ENCODE measurements at places on chromosomes 7 and 10. TPM values are rescaled to one million over a fixed set of nuclear protein-coding genes. Genes with fewer than 3 reads are reported as not detected.

- DNase-seq, result no peak
- H3K27me3 ChIP-seq, result no peaks in the 10 kb centered on the region
- H3K27ac ChIP-seq, result no peak overlapping the region
Observed at GRCh38 chr7:95102662-95103061, 195.3 kb downstream of the PPP1R9A start.

FAM25G gene
- not detected for total RNA-seq

PRKAR2B gene
- total RNA-seq, result 1.9 TPM

- peaks cover 6% of the 10 kb centered on the region for H3K4me1 ChIP-seq
- H3K36me3 ChIP-seq, result no peaks in the 10 kb centered on the region
Observed at GRCh38 chr10:63066606-63067005, 66.5 kb upstream of the NRBF2 start.

GRCh38 chr10:124935946-124936345 is 6.0 kb upstream of the ZRANB1 start:
- H3K36me3 ChIP-seq, result peaks cover 8% of the 10 kb centered on the region
- no peak for DNase-seq
- H3K27me3 ChIP-seq, result no peaks in the 10 kb centered on the region
- H3K4me1 ChIP-seq, result peaks cover 7% of the 10 kb centered on the region

HACD1 gene
- 0.40 TPM for total RNA-seq

PAPOLB gene
- total RNA-seq, result 0.08 TPM

- H3K4me1 ChIP-seq, result peaks cover 3% of the 10 kb centered on the region
- peaks cover 12% of the 10 kb centered on the region for H3K27me3 ChIP-seq
- no peak for DNase-seq
- no peak overlapping the region for H3K27ac ChIP-seq
- H3K4me3 ChIP-seq, result peak overlapping the region; percentile 15
- peaks cover 4% of the 10 kb centered on the region for H3K36me3 ChIP-seq
Observed at GRCh38 chr7:71131256-71132126, 453 bp upstream of the GALNT17 start.

DNA sequence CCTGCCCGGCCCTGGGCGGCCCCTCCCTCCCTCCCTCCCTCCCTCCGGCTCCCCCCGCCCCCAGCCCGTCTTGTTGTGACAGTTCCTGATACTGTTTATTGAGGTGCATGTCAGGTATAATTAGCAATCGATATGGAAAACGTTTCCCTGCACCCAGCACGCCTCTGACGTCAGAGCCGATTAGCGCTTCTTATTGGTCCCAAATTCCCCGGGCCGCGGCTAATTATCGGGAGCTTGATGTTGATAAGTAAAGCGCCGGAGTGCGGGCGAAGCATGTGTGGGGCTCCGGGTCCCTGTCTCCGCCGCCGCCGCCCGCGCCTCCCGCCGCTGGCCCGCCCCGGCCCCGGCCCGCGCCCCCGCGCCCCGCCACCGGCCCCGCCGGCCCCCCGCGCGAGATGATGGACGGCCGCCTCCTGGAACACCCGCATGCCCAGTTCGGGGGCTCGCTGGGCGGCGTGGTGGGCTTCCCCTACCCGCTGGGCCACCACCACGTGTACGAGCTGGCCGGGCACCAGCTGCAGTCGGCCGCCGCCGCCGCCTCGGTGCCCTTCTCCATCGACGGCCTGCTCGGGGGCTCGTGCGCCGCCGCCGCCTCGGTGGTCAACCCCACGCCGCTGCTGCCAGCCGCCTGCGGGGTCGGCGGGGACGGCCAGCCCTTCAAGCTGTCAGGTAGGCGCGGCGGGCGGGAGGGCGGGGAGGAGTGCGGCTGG is at the start of gene UNCX:
Gene UNCX (plus strand): TSS at position 250 of the 710 bp plus-strand sequence. CDS start 146 bp downstream, at position 396.
- peaks cover 13% of the 10 kb centered on the region for H3K4me1 ChIP-seq
- H3K4me3 ChIP-seq, result peak within 1 kb of the TSS; percentile 19
- DNase-seq, result no peak
- H3K27me3 ChIP-seq, result peaks cover 55% of the 10 kb centered on the region

GRCh38 chr10:22386503-22386902 is 41.2 kb downstream of the SPAG6 start:
- H3K36me3 ChIP-seq, result no peaks in the 10 kb centered on the region
- H3K27me3 ChIP-seq, result peaks cover 2% of the 10 kb centered on the region
- H3K4me1 ChIP-seq, result peaks cover 4% of the 10 kb centered on the region
- H3K4me3 ChIP-seq, result no peak overlapping the region
- DNase-seq, result no peak
- no peak overlapping the region for H3K27ac ChIP-seq

DNA sequence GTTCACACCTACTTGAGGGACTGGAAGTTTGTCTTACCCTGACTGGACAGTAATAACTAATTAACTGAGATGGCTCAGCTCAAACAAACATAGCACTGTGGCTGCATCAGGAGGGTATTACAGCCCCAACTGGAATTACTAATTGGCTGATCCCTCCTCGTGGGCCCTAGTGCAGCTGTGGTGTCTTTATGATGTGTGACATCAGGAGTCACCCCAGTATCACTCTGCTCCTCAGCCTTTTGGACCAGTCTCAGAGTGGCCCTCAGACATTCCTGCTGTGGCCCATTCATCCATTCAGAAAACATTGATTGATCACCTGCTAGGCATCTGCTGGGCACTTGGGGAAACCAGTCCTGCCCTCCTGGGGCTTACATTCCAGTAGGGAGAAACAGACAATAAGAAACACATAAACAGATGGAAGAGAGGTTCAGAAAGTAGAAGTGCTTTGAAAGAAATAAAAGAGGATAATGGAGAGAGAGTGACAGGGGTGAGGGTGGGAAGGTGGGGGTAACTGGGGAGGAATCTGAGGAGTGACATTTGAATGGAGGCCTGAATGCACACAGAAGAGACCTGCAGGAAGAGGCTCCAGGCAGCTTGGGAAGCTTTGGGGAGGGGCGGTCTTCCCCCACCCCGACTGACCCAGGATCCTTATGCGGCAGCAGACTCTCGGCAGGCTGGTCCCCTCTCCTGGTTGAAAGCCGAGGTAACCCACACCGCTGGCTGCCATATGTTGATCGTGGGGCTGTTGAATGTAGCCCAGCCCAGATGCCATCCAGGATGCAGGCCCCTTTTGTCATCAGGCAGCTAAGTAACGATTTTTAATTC is 113.1 kb downstream of the C10orf105 start:
- DNase-seq, result no peak
- H3K4me3 ChIP-seq, result no peak overlapping the region
- no peaks in the 10 kb centered on the region for H3K4me1 ChIP-seq
- H3K27ac ChIP-seq, result no peak overlapping the region

ERVW-1 gene
- not detected for total RNA-seq

SLC13A1 gene
- total RNA-seq, result not detected

CYP26C1 gene
- 0.11 TPM for total RNA-seq

- H3K4me1 ChIP-seq, result no peaks in the 10 kb centered on the region
- no peaks in the 10 kb centered on the region for H3K36me3 ChIP-seq
- no peak for DNase-seq
- H3K27me3 ChIP-seq, result no peaks in the 10 kb centered on the region
- H3K4me3 ChIP-seq, result no peak overlapping the region
- H3K27ac ChIP-seq, result no peak overlapping the region
Observed at GRCh38 chr10:2631557-2632205, 435.7 kb upstream of the PFKP start.

SYT15 gene
- total RNA-seq, result 1.0 TPM
